ENCODE measurements at places on chromosomes 5 and 9.

- no peak for DNase-seq
These were observed 22.2 kb downstream of the CDC37L1 start for GRCh38 chr9:4701526-4701925.

- DNase-seq: no peak
These were observed 535.8 kb downstream of the EFNA5 start for GRCh38 chr5:107134931-107135330.

DNA sequence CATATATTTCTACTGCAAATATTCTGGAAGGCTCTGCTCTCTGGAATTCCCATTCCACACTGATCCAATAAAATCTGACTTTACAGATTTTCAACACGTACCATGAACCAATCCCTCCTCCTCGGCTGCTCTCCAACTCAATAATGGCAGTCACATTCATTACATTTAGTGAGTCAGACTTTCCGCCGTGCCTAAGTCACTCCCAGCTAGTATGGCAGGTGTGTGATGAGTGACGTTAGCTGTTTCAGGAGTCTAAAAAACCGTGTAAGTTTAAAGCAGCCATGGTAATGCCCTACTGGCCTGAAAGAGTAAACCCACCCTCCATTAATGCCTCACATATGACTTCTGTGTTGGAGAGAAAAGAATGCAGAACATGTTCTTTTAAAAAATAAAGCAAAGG is 3.3 kb downstream of the FBN2 start:
- DNase-seq: no peak

DNA sequence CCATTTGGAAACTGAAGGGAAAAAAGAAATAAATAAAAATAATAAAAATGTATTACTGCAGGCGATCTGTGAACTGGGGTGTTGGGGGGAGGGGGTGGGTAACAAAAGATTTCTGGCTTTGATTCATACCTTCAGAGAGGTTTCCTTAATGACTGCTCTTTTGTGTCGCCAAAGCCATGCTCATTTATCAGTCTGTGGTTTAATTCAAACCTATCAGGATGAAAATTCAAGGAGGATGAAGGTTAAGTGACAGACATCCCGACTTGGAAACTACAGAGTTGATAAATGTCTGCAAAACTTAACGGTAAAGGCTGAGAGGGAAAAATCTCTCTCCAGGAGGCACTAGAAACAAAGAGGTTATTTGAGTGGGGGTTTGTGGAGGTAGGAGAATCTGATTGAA is 278.2 kb downstream of the PSAT1 start:
- DNase-seq: no peak

GRCh38 chr5:31231177-31231838 is 37.8 kb downstream of the CDH6 start:
- DNase-seq: no peak

DNA sequence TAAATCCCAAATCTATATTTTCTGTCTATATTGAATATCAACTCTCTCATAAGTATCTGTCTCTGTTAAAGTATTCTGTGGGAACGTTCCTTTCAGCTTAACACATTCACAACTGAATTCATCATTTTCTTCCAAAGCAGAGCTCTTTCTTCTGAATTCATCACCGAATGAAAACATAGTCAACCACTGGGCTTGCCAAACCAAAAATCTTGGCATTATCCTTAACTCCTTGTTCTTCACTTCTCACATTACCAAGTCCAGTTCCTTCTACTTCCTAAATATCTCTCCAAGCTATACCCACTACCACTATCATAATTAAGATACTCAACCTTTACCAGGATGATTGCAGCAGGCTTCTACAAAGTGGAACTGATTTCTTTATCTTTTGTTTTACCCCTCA is 559.8 kb downstream of the MAT2B start:
- DNase-seq: no peak

GRCh38 chr9:34465468-34465867 is 6.9 kb downstream of the DNAI1 start:
- no peak for DNase-seq

DNA sequence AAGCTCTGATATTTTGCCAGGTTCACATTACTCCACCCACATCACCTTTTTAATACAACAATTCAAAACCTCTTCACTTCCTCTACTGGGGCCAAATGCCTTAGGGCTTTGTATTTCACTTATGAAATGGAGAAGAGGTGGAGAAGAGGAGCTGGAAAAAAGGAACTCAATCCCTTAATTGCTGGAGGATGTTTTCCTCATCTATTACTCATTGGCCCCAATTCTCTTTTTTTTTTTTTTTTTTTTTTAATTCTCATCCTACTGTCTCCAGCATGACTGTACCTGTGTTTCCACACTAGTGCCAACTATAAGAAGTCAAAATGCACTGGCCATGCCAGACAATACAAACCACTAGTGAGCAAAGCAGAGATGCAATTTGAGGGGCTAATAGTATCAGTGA is 20.9 kb downstream of the FAM13B start:
- no peak for DNase-seq

- DNase-seq: no peak
These were observed 72.4 kb upstream of the RAPGEF1 start for GRCh38 chr9:131812116-131812790.

All from CD4-positive, alpha-beta T cell treated with Interleukin-6 at 100 ng/mL for 8 hours (primary cell).